Omental fat pad (tissue), 4 donors: ENCODE measurements at places on chromosomes 11 and 22.

- no peak for DNase-seq
Observed at GRCh38 chr22:43266076-43266475, 77.1 kb downstream of the SCUBE1 start.

DNA sequence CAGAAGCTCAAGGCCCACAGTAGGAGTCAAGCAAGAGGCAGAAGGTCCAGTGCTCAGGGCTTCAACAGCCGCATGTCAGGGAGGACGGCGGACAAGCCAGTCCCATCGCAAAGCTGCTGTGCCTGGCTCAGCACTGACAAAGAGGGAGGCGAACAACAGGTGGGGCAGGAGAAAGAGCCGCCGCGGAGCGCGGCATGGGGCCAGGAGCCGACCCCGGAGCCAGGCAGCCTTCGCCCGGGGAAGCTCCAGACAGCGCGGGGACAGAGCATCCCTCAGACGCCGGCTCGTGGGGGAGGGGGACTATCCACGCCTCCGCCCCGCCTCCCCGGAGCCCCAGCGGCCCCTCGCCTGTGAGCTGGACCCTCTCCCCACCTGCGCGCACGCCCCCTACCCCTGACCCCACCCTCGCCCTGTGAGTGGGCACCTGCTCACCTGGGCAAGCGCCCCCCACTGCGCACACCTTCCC, 369 bp downstream of the DHCR7 start:
- peak; percentile 22 for DNase-seq

GRCh38 chr11:71064702-71065515, 187.5 kb downstream of the SHANK2 start:
- DNase-seq = no peak

DNA sequence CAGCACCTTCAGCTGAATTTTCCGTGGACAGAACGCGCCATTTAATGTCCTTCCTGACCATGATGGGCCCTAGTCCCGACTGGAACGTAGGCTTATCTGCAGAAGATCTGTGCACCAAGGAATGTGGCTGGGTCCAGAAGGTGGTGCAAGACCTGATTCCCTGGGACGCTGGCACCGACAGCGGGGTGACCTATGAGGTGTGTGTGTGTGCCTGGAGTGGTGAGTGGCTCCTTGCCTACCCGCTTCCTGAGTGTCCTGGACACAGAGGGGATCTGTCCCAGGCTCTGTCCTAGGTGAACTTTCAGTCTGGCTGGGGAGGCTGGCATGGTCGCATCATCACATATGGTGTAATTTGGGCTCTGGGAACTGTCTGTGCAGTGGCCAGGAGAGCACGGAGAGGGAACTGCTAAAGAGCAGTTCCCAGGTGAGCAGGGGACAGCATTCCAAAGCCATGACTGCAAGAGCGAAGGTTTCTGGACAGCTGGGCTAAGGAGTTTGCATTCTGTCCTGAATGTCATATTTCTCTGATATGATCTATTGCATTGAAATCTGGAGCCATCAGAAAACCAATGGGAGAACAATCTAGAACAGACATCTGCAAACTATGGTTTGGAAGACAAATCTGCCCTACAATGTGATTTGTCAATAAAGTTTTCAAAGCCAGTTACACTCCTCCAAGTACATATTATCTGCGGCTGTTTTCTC, 104.3 kb downstream of the RRAS2 start:
- no peak for DNase-seq

DNA sequence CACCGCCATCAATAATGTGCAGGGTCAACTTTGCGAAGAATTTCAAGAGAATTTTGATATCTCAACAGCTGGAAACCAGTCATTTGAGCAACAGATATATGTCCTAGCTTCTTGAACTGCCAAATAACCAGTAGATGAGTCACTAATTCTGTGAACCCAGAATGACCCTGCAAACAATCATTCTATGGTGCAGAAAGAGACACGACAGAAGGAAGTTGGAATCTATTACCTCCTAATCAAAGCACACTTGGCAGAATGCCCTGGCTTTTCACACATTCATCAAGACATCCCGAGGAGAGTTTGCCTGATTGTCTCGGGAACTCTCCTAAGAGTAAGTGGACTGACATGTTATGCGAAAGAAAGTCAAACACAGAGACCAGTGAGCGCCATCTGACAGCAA, 621.1 kb downstream of the OPCML start:
- no peak for DNase-seq

DNA sequence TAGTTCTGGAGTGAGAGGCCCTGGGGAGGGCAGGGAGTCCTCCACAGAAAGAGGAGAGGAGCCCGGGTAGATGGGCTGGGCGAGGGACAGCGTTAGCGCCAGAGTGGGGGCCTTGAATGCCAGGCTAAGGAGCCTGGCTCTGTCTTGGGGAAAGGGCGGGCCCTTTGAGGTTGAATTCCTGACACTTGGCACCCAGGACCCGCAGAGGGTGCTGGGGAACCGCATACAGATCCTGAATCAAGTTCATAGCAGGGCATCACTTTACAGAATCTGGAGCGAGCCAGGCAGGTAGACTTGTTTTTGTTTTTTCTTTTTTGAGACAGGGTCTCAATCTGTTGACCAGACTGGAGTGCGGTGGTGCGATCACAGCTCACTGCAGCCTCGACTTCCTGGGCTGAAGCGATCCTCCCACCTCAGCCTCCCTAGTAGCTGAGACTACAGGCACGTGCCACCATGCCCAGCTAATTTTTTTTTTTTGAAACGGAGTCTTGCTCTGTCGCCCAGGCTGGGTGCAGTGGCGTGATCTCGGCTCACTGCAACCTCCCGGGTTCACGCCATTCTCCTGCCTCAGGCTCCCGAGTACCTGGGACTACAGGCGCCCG, 6.1 kb downstream of the CARNS1 start:
- no peak for DNase-seq

- DNase-seq = no peak
Observed at GRCh38 chr22:18950141-18950540, 14.0 kb upstream of the PRODH start.

DNA sequence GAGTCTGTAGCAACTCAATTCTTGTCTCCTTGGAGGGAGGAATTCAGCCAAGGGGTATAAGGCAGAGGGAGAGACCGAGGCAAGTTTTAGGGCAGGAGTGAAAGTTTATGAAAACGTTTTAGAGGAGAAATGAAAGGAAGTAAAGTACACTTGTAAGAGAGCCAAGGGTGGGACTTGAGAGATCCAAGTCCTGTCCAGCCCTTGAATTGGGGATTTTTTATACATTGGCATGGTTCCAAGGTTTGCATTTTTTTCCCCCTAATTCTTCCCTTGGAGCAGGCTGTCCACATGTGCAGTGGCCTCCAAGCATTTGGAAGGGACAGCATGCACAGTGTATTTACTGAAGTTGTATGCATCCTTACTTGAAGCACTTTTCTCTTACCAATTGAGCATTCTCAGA, 192.1 kb downstream of the LUZP2 start:
- DNase-seq = no peak

- no peak for DNase-seq
Observed at GRCh38 chr11:46896719-46897406, 21.5 kb downstream of the LRP4 start.

DNA sequence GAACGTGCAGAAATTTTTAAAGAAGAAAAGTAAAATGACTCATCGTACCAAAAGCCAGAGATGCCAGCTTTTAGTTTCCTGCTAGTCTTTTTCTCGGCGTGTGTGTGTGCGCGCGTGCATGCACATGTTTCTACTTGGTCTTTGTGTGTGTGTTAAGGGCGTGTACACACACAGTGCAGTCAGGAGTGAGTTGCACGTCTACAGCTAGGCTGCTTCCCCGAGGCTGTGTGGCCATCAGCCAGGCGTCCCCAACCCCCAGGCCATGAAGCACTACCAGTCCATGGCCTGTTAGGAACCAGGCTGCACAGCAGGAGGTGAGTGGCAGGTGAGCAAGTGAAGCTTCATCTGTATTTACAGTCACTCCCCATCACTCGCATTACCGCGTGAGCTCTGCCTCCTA, 36.4 kb downstream of the KCNQ1 start:
- peak; percentile 21 for DNase-seq

DNA sequence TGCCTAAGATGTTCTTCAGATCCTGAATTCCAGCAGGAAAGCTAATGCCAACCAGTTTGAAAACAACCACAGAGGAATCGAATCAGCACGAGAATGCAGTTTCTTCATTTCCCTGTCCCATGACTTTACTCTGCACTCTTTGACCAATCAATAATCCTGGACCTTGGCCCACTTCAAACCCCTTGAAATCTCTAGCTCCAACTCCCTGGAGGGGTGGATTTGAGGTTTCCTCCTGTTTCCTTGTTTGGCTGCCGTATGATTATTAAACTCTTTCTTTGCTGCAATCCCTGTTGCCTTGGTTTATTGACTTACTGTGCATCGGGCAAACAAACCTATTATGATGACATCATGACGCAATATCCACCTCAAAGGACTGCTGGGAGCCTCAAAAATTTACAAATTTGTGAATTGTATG, 109.3 kb downstream of the FBXO7 start:
- no peak for DNase-seq

DNA sequence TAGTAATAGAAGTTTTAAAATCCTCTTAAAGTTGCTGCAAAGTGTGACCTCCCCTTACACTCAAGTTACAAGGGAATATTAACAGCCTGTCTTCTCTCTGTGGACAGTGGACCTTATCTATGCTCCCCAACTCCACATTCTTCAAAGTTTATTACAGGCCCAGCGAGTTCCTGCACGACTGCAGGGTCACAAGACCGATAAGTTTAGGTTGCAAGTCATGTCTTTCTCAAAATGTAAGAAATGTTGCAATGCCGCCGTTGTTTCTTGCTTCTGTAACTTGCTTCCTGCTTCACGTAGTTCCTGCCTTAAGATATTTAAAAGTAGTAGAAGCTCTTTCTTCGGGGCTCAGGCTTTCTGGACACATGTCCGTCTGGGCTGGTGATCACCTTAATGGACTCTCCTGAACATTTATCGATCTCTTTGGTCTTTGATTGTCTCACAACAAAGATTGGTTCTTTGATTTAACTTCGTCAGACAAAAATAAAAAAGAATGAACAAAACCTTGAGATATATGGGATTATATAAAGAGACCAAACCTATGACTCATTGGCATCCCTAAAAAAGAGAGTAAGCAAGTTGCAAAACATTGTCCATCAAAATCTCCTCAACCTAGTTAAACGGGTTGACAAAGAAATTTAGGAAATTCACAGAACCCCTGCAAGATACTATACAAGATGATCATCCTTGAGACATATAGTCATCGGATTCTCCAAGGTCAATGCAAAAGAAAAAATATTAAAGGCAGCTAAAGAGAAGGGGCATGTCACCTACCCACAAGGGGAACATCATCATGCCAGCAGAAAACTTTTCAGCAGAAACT, 45.4 kb upstream of the GLYAT start:
- DNase-seq = no peak

- no peak for DNase-seq
Observed at GRCh38 chr11:48043991-48044512, 63.7 kb downstream of the PTPRJ start.

GRCh38 chr11:11230802-11231562, 122.1 kb downstream of the CSNK2A3 start:
- no peak for DNase-seq

DNA sequence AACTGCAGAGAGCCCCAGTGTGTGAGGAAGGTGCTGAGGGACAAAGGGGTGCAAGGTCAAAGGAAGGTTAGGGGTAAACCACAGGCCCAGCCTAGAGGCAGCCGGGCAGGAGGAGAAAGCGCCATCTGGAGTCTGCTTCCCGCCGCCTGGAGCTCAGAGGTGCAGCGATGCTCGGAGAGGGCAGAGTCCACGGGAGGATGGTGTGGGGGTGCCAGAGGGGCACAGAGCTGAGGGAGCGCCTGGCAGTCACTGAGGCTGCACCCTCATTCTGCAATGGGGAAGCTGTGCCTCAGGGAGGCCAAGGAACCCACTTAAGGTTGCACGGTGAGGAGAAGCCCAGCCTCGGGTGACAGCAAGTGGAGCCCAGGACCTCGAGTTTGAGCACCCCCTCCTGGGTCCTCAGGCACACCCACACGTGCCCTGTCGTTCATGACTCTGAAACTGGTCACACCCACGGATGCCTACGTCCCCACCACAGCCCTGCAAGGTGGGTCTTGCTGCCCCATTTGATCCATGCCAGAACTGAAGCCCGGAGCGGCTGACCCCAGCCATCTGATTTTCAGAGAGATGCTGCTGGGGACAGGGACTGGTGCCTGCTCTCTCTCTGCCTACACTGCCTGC, 1.6 kb downstream of the IL2RB start:
- DNase-seq = no peak

DNA sequence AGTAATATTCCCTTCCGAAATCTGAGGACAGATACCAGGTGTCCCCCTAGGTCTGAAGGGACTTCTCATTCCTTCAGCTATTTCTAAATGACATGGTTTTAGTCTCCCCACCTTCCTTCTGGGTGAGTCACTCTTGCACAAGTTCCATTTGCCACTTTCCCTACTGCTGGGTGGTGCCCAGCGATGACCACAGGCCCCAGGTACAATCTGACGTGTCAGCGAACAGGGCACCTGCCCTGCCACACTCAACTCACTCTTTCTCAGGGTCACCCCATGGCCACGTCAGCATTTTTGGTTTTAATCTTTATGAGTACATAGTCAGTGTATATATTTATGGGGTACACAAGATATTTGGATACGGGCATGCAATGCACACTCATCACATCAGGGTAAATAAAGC, 17.2 kb downstream of the POU2AF1 start:
- no peak for DNase-seq

GRCh38 chr11:125157953-125158680, 6.4 kb upstream of the PKNOX2 start:
- DNase-seq = no peak

DNA sequence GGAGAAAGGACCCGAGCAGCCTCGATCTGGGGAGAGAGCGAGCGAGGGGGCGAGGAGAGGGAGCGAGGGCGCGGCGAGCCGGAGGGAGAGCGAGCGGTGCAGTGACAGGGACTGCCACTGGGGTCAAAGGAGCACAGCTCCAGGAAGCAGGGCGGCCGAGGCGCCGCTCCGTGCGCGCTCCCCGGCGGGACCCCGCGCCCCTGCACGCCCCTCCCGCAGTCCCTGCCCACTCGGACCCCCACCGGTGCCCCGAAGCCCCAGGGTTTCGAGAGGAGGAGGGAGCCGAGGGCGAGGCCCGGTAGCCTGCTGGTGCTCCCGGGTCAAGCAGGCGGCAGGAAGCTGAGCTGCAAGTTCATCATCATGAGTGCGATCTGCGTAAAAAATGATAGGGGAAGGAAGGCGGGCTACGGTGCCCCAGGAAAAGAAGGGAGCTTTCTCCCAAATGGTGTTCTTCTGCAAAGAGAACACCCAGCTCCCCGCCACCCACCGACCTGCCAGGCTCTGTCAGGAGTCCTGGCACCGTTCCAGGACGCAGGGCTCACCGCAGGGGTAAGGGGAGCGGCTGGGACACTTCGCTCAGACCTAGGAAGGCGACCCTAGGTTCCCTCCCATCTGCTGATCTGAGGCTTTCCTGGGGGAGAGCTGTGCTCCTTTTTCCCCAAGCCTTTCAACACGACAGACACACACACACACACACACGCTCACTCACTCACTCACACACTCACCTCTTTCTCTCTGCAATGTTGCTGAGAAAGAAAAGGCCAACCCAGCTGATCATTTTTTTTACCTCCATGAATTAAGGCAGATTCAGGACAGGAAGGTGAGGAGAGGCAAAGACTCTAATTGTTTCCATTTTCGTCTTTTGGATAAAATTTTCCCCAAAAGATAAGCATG, at the start of gene MPPED2:
Gene MPPED2, minus strand, starts transcription at position 103 of the 894 bp plus-strand sequence. CDS start 5,980 bp downstream, outside the sequence.
- DNase-seq = no peak

- no peak for DNase-seq
Observed at GRCh38 chr11:57873196-57873911, 111.8 kb downstream of the CTNND1 start.
